MCF 10A (cell line): ENCODE measurements at places on chromosomes 1 and 21. TPM values are rescaled to one million over a fixed set of nuclear protein-coding genes. Genes with fewer than 3 reads are reported as not detected.
A peak's percentile ranks its signal among the peaks of the same experiment; 100 is the strongest.

DNA sequence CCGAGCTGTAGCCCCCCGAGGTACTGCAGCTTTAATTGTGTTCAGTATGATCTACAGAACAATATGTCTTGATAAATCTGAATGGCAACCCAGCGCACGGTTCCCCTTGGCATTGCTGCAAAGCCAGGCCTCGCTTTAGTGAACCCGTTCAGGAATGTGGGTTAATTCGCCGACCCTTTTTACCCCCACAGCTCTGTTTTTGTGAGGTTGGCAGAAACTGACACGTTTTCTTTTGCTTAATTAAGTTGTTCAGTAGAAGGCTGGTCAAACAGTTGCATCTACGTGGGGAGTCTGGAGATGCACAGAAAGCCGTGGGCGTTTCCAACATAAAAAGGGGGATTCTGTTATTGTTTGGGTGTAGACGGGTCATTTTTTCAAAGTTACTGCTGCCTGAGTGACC is 43.2 kb downstream of the OLIG1 start:
- H3K4me1 ChIP-seq = no peaks in the 10 kb centered on the region
- no peaks in the 10 kb centered on the region for H3K36me3 ChIP-seq
- H3K27me3 ChIP-seq = peaks cover 100% of the 10 kb centered on the region
- no peak for DNase-seq

- DNase-seq = no peak
- no peak overlapping the region for H3K27ac ChIP-seq
- no peaks in the 10 kb centered on the region for H3K36me3 ChIP-seq
- H3K4me1 ChIP-seq = no peaks in the 10 kb centered on the region
- H3K27me3 ChIP-seq = peaks cover 23% of the 10 kb centered on the region
Measured at GRCh38 chr1:88191917-88192316, 492.2 kb upstream of the PKN2 start.

GRCh38 chr1:44250068-44250781 is 37.0 kb downstream of the DMAP1 start:
- no peak for DNase-seq
- H3K4me1 ChIP-seq = no peaks in the 10 kb centered on the region
- no peak overlapping the region for H3K27ac ChIP-seq

GRCh38 chr1:47178654-47179016 is 11.2 kb downstream of the PDZK1IP1 start:
- peaks cover 4% of the 10 kb centered on the region for H3K36me3 ChIP-seq
- H3K27ac ChIP-seq = peak overlapping the region; percentile 99

The PODN gene
- not detected in 2 replicates for total RNA-seq

The SPRR2F gene
- total RNA-seq = not detected in 2 replicates

GRCh38 chr1:226702318-226702956 is 36.6 kb downstream of the ITPKB start:
- peak overlapping the region; percentile 62 for H3K4me3 ChIP-seq
- peaks cover 8% of the 10 kb centered on the region for H3K36me3 ChIP-seq
- no peaks in the 10 kb centered on the region for H3K27me3 ChIP-seq
- DNase-seq = peak; percentile 80
- H3K4me1 ChIP-seq = peaks cover 12% of the 10 kb centered on the region

The GMEB1 gene
- 9.1 and 13.3 TPM in 2 replicates for total RNA-seq

GRCh38 chr1:156796340-156797097 is 20.1 kb downstream of the SH2D2A start:
- H3K36me3 ChIP-seq = peaks cover 98% of the 10 kb centered on the region
- no peak overlapping the region for H3K4me3 ChIP-seq
- no peaks in the 10 kb centered on the region for H3K27me3 ChIP-seq
- H3K4me1 ChIP-seq = no peaks in the 10 kb centered on the region

GRCh38 chr1:236492378-236492777 is 31.4 kb upstream of the LGALS8 start:
- no peak overlapping the region for H3K27ac ChIP-seq
- no peaks in the 10 kb centered on the region for H3K36me3 ChIP-seq
- H3K4me3 ChIP-seq = no peak overlapping the region
- peaks cover 7% of the 10 kb centered on the region for H3K27me3 ChIP-seq

- no peaks in the 10 kb centered on the region for H3K36me3 ChIP-seq
- DNase-seq = no peak
- H3K4me3 ChIP-seq = no peak overlapping the region
- no peaks in the 10 kb centered on the region for H3K27me3 ChIP-seq
Measured at GRCh38 chr1:235582130-235582529, 67.5 kb downstream of the GNG4 start.

DNA sequence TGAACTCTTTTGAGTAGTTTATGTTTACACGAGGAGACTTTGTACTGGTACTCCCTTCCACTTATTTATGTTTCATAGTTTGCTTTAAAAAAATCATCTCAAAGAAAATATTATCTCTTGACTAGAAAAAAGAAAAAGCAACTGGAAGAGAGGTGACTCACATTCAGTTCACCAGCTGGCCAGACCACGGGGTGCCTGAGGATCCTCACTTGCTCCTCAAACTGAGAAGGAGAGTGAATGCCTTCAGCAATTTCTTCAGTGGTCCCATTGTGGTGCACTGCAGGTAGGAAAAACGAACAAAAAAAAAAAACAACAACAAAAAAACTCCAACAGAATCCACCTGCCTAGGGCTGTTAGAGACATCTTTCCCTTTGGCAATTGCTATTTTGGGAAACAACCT is 102.9 kb downstream of the PTPRC start:
- no peaks in the 10 kb centered on the region for H3K36me3 ChIP-seq
- no peaks in the 10 kb centered on the region for H3K4me1 ChIP-seq
- H3K27ac ChIP-seq = no peak overlapping the region
- no peaks in the 10 kb centered on the region for H3K27me3 ChIP-seq
- no peak overlapping the region for H3K4me3 ChIP-seq
- DNase-seq = peak; percentile 14

GRCh38 chr21:20108016-20108415 is 890.2 kb upstream of the NCAM2 start:
- no peaks in the 10 kb centered on the region for H3K27me3 ChIP-seq
- no peak overlapping the region for H3K4me3 ChIP-seq

DNA sequence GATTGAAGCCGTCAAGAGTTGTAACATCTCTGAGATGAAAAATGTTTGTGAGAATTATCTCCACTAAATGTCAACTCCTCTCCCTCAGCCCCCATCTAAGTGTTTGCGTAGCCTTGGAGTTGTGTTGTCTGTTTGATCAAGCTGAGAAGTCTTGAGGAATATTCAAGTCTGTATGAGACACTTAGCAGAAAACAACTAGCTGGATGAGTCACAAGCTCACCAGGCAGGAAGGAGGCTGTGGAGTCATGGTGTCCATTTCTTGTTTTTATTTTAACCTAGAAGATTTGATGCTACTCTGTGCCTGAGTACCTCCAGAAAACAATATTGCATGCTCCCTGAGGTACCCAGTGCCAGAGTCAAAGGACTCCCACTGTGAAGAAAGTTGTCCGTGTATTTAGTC is 211.6 kb upstream of the PLXNA2 start:
- no peaks in the 10 kb centered on the region for H3K36me3 ChIP-seq
- no peak overlapping the region for H3K27ac ChIP-seq
- no peaks in the 10 kb centered on the region for H3K27me3 ChIP-seq
- no peak overlapping the region for H3K4me3 ChIP-seq

- H3K27me3 ChIP-seq = peaks cover 64% of the 10 kb centered on the region
- no peak overlapping the region for H3K27ac ChIP-seq
- no peaks in the 10 kb centered on the region for H3K4me1 ChIP-seq
- DNase-seq = peak; percentile 51
- peak overlapping the region; percentile 78 for H3K4me3 ChIP-seq
Measured at GRCh38 chr1:200038981-200039848, 11.7 kb downstream of the NR5A2 start.

The ASCL5 gene
- total RNA-seq = not detected in 2 replicates

DNA sequence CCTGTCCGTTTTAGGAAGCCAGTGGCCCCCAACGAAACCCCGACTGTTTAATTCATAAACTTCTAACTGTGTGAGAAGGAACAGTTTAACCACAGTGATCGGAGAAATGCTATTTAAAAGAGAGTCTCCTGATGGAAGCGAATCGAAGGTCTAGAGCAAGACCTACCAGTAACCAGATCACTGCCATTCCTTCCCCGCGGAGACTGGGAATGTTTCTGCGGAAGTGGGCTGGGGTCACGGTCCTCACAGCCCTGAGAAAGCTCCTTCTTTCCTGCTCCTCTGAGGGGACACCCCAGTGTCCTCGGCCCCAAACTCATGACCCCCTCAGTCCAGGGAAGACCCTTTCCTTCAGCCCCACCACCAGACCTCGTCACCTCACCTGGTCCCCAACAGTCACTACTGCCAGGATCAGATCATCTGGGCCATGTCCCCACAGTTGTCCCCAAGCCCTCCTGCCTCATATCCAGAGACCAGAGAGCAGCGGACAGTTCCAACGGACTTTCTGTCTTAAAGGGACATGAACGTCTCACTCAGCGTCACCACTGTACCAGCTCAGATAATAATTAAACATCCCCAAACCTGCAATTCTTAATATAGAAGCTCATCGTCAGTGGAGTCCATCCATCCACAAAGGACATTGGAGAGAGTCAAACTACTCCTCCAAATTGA is at the start of gene TCP10L:
Gene TCP10L, minus strand, starts transcription at position 482 of the 669 bp plus-strand sequence. CDS start 1,219 bp downstream, outside the sequence.
- H3K36me3 ChIP-seq = no peaks in the 10 kb centered on the region
- H3K4me1 ChIP-seq = no peaks in the 10 kb centered on the region
- DNase-seq = no peak
- no peak within 1 kb of the TSS for H3K27ac ChIP-seq

DNA sequence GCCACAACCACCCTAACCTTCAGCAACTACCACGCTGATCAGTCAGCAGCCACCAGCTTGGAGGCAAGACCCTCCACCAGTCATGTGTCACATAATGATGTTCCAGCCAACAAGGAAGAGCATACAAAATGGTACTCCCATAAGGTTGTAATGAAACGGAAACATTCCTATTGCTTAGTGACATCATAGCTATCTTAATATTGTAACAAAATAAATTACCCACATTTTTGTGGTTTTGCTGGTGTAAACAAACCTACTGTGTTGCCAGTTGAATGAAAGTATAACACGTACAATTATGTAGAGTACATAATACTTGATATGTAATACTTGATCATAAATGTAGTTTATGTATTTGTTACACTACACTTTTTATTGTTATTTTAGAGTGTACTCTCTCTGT is 1363.2 kb upstream of the ADGRL4 start:
- H3K36me3 ChIP-seq = no peaks in the 10 kb centered on the region
- no peaks in the 10 kb centered on the region for H3K27me3 ChIP-seq
- no peak overlapping the region for H3K27ac ChIP-seq
- no peak for DNase-seq
- peaks cover 2% of the 10 kb centered on the region for H3K4me1 ChIP-seq

DNA sequence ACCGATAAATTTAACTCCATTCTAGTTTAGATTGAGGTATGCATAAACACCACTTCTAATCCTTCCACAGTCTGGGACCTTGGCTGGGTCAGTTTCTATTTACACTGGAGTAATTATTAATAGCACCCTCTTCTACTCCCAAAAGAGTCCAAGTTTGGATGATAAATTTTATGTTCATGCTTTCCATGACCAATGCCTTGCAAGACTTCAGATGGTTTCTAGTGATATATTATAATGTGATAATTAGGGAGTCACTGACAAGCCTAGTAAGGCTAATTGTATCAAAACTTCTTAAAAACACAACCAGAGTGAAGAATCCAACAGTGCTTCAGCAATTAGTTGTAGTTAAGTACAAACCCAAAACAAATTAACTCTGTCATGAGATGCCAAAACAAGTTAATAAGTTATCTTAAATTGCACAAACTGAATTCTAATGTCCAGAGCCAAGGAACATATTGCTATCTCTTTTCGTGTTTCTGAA is 489.6 kb downstream of the TTLL7 start:
- DNase-seq = no peak
- no peaks in the 10 kb centered on the region for H3K27me3 ChIP-seq
- no peaks in the 10 kb centered on the region for H3K4me1 ChIP-seq
- no peaks in the 10 kb centered on the region for H3K36me3 ChIP-seq
- H3K27ac ChIP-seq = no peak overlapping the region
- no peak overlapping the region for H3K4me3 ChIP-seq

- peaks cover 22% of the 10 kb centered on the region for H3K4me1 ChIP-seq
- no peak overlapping the region for H3K4me3 ChIP-seq
- no peak for DNase-seq
- peaks cover 50% of the 10 kb centered on the region for H3K36me3 ChIP-seq
- H3K27me3 ChIP-seq = no peaks in the 10 kb centered on the region
Measured at GRCh38 chr1:40984066-40984465, 4.6 kb downstream of the CTPS1 start.

DNA sequence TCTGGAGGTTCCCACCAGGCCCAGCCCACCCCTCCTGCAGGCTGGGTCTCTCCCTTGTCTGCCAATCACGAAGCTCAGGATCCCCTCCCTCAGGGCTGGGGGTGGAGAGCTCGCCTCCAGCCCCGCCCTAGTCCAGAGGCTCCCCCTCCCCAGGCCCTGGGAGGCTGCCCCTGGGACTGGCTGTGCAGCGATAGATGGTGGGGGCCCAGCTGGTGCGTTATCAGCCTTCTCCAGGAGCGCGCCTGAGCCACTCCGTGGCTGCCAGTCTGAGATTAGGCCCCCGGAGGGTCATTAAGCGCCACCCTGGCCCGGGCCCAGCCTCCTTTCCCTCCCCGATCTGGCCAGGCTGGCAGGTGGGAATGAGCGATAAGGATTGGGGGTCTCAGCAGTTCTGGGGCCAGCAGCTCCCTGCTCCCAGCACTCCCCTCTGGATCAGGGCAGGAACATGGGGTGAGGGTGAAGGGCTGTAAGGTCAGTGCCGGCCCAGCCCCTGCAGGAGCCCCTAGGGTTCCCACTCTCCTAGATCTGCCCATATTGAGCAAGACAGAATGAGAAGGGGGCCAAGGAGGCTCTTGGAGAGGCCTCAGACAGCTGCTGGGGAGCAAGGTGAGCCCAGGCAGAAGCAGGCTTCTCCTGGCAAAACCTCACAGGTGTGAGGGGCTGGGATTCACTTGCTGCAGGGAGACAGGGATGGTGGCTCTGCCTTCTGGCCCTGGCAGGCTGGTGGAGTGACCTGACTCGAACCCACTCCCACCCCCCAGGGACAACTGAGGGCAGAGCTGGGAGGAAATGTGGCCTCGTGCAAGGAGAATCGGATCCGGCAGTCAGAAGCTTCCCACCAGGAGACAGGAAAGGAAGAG is 8.5 kb downstream of the PDZK1IP1 start:
- H3K4me1 ChIP-seq = peaks cover 43% of the 10 kb centered on the region
- H3K36me3 ChIP-seq = peaks cover 5% of the 10 kb centered on the region
- H3K27me3 ChIP-seq = no peaks in the 10 kb centered on the region
- no peak overlapping the region for H3K4me3 ChIP-seq
- DNase-seq = no peak

The COL6A1 gene
- total RNA-seq = 3.2 and 3.5 TPM in 2 replicates

The KIRREL1 gene
- 73.6 and 101 TPM in 2 replicates for total RNA-seq
